GM04503 (cell line): ENCODE measurements at places on chromosomes 3 and 15.

- no peak for DNase-seq
Measured at GRCh38 chr15:83515164-83515563, 68.0 kb downstream of the SH3GL3 start.

DNA sequence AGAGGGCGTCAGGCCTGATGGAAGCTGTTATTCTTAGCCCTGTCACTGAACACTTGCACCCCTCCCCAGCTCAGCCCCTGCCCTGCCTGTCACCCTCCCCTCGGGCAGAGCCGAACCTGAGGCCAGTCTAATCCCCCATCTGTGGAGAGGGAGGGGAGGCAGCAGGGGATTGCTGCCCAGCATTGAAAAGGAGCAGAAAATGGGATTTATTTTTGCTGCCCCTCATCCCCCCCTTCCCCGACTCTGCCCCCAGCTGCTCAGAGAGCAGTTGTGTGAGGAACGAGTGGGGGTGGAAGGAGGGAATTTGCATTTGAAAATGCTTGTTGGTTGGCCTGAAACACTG lies 71.6 kb downstream of the EPHB3 start:
- DNase-seq, result no peak

DNA sequence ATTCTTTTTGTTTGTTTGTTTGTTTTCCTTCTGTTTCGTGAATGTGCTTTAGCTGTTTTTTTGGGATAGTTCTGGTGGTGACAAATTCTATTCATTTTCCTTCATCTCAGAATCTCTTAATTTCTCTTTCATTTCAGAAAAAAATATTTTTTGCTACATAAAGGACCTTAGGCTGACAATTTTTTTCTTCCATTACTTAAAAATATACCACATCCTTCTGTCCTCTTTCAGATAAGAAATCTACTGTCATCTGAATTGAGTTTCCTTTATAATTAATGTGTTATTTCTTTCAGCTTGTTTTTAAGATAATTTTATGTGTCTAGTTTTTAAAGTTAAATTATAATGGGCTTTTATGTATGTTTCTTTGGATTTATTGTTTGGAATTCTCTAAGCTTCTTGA lies 47.6 kb downstream of the IL16 start:
- no peak for DNase-seq

GRCh38 chr3:65344444-65344843 lies 656.6 kb upstream of the ADAMTS9 start:
- no peak for DNase-seq

DNA sequence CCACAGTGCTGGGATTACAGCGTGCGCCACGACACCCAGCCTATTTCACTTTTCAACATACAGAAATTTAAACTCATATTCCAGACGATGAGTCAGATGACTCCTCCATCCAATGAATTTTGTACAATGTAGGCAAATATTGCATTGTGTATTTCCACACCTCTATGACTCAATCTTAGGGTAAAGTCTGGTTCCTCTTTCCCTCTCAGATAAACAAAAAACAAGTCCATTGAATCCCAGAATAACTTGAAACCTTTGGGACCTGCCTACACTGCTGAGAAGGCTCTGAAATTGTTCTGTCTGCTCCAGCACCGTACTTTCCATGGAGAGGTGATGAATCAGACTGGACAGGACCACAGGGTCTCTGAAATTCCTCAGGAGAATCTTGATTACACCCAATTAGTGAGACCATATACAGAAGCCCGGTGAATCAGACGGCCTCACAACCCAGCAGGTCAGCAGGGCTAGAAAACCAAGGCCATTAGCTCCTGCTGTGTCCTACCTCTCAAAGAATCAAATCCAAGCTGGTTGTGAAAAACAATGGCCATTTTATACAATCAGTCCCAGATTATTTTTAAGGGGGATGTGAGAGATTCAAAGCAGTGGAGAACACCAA lies 112.6 kb downstream of the ERC2 start:
- DNase-seq, result no peak

DNA sequence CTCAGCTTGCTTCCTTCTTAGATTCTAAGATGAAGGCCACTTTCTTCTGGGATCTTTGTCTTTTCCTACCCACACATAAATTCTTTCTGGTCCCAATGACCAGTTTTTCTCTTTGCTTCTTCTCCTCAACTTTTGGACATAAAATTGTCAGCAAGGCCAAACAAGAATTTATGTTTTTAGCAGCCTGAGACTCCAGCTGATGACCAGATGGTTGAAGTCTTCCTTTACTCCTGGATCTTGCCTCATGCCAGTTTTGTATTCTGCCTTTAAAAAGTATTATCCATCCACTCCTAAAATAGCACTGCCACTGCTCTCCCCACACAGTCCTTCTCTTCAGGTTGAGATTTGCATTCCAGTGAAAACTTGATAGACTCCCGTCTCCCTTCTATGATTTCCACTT lies 236.0 kb downstream of the VPS13C start:
- DNase-seq, result no peak

- DNase-seq, result peak; percentile 99
Measured at GRCh38 chr15:67109141-67110034, 44.0 kb downstream of the SMAD3 start.

DNA sequence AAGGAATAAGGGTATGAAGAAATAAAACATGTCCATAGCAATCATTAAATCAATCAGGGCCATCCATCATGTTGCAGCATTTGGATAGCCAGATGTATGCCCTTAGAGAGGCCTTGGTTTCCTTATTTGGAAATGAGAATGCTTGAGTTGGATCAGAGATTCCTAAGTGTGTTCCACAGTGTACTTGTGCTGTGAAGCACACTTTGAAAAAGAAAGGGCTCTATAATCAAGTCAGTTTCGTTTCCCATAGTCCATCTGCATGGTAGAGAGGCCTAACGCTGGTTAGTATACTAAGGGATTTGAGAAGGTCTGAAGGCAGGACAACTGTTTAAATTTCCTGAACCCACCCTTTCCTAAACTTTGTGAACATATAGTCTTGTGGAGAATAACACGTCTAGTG lies 30.9 kb downstream of the RBMS3 start:
- no peak for DNase-seq

DNA sequence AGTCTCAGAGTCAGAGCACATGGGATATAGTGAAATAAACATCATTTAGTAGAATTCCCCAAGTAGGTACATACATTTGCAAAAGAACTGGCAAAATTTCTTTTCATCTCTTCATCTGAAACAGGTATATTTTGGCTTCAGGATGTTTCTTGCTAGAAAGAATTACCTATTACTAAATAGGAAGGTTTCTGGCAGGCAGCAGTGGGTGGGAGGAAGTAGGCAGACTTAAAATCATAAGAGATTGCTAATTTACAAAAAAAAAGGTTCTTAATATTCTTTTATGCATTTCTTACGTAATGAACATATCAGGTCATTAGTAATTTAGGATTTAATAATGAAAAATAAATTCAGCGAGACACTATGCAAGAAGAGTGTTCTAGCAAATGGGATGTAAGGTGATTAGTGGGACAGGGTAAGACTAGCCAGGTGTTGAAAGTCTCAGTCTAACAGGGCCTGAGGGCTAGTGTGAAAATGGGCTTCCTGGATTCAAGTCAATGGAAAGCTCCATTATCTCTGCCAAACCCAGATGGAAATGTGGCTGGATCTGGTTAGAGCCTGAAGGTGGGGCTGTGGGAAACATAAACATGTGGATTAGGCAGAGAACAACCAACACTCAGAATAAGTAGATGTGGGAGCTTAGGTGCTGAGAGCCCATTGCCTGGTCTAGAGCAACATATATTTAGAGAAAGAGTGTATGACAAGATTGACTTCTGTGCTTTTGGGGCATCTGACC lies 127.4 kb upstream of the FEZF2 start:
- DNase-seq, result no peak

DNA sequence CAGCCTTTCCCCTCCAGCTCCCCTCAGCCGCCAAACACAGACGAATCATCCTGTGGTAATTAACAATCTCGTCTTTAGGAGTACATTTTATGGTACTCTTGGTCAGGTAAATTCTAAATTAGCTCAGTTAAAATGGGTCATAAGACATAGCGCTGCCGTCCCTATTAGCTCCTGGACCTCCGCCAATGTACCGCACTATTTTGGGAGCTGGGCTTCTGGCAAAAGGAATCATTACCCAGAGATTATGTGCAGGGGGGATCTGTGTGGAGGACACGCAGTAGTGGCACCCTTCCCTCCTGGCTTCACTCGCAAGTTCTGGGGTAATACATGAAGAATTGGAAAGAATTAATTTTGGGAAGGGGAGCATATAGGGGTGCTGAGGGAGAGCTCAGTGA lies 68.6 kb upstream of the ONECUT1 start:
- no peak for DNase-seq

DNA sequence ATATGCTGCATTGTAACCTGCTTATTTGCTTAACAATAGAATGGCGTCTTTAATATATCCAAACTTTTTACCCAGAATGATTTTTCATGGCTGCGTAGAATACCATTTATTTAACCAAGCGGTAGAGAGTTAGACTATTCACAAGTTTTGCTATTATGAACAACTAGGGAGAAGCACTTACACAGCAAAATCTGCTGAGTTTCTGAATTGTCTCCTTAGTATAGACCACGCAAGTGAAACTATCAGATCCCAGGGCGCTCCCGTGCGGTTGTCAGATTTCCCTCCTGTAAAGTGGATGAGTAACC lies 12.6 kb upstream of the ADPGK start:
- DNase-seq, result no peak

- DNase-seq, result no peak
Measured at GRCh38 chr3:56886314-56886713, 84.6 kb upstream of the ARHGEF3 start.

- no peak for DNase-seq
Measured at GRCh38 chr15:90644952-90645725, 72.0 kb upstream of the BLM start.

- DNase-seq, result no peak
Measured at GRCh38 chr3:111859061-111859973, at the start of gene PHLDB2. PHLDB2 (plus strand) TSS chr3:111859265; CDS start chr3:111884078, 24,813 bp downstream.

GRCh38 chr3:13189639-13190377 lies 116.6 kb upstream of the IQSEC1 start:
- DNase-seq, result peak; percentile 53

DNA sequence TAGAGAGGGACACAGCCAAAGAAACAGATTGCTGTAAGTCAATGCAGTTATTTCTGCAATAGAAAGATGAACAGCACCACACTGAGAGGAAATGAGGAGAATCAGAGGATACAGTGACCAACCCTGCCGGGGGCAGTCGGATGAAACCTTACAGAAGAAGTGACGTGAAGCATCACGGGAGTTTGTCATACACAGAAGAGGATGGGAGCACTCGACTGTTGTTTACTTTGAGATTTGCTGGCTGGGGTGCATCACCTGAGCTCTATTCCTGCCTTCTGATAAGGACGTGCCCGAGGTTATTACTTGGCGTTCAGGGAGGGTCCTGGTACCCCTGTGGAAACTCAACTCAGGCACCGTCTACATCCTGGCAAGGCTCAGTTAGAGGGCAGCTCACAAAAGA lies 45.4 kb downstream of the MAGEF1 start:
- DNase-seq, result no peak

DNA sequence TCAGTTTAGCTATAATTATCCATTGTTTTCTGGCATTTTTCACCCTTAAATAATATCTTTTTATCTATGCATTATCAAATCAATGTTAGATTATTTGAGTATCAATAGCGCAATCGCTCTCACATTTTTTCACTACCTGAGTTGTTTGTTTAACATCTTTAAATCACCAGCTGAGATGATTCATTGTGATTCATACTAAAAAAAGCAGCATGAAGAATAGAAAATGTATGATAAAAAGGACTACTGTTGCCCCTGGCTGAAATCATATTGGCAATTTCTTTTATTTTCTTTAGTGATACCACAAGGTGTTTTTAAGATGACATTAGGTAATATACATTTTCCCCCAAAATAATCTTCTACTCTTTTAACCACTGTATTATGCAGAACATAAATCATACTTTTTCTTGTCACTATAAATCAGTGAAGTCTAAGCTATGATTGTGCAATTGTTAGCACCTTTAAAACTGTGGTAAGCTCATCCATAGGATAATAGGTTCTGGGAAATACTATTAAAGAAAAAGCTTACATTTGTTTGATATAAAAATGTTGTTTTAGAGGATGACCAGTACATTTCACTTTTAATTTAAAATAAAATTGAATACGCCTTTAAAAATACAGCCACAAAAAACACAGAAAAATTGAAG lies 889.1 kb downstream of the NAALADL2 start:
- no peak for DNase-seq

- no peak for DNase-seq
Measured at GRCh38 chr3:185632996-185633395, 46.9 kb downstream of the SENP2 start.

DNA sequence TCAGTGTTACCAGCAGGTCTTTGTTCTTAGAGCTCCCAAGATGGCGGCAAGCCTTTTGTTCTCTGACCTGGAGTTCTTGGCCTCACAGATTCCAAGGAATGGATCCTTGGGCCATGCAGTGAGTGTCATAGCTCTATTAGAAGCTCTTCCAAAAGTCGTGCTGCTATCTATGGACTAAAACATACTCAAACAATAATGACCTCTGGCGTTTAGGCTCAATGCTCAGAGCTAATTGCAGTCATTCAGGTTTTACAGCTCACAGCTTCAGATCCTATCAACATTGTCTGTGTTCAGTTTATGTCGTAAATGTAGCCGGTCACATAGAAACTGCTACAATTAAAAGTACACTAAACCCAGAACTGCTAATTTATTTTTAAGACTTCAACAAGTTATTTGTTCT lies 22.2 kb downstream of the CCRL2 start:
- no peak for DNase-seq

GRCh38 chr3:42012935-42013690 lies 51.2 kb upstream of the ULK4 start:
- no peak for DNase-seq

GRCh38 chr15:88997531-88997930 lies 84.4 kb upstream of the MFGE8 start:
- DNase-seq, result no peak

DNA sequence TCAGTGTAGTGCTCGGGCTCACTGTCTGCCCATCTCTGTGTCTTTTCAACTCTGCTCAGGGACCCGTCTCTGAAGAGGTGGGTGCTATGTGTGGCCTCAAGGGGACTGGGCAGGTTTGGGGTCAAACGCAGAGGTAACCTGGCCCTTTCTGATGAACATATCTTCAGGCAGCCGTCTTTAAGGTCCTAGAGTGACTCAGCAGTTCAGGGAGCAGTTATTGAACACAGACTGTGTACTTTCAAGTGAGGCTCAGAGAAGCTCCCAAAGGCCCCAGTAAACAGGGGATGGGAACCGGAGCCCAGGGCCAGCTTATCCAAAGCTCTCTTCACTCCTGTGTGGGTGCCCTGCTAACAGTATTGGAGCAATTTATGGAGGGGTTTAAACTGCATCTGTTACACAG lies 73.1 kb downstream of the WDR76 start:
- DNase-seq, result no peak

- no peak for DNase-seq
Measured at GRCh38 chr3:107796791-107797190, 274.0 kb downstream of the BBX start.
